ENCODE measurements at places on chromosomes 2 and 18.

DNA sequence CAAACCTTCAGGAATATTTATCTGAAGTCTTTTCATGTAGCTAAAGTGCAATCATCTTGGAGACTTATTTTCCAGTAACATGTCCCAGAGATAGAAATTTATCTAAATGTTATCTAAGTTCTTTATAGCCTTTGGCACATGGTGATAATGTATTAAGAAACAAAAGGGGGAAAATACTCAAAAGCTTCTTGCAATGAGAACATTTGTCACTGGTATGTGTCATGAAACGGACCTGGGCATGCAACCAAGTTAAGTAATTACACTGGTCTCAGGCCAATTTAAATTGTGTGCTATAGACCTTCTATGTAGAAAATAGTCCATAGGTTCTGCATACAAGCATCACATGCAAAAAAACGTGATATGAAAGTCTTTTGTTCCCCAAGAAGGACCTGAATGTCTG is 136.2 kb downstream of the SLC8A1 start:
- DNase-seq, result no peak

DNA sequence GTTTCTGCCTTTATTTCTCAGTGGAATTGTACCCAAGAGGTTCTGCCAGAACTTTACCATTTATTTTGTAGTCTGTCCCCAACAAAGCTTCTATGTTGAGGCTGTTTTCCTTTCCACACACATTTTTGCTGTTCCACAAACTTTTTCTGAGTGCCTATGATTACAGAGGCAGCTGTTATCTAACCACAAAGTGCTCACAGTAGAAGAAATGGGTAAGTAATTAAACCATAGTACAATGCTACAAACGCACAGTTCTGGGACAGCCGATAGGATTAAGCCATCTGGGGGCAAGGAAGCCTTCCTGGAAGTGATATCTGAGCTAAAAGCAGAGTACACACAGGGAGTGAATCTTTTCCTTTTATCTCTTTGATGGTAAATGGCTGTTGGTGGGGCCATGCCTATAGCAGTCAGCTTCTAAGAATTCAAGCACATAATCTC is 3.9 kb upstream of the MGAT4A start:
- DNase-seq, result no peak

DNA sequence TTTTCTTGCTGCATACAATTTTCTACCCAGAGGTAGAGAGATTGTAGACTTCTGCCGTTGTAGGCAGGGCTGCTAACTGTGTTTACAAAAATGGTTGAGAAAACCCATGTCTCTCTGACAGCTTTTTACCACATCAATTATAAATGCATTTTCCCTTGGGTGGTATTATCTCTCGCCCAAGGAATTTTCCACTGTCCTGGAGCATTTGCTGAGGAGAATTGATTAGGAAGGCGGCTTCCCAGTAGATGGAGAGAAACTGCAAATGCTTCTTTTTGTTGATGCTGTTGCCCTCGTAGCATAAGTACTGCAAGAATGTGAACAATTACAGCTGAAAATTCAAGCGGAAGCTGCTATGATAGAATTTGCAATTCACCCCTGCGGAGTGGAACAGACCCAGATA is 1007.7 kb upstream of the KLHL29 start:
- no peak for DNase-seq

GRCh38 chr18:58596265-58596681 is 32.6 kb downstream of the ALPK2 start:
- no peak for DNase-seq

DNA sequence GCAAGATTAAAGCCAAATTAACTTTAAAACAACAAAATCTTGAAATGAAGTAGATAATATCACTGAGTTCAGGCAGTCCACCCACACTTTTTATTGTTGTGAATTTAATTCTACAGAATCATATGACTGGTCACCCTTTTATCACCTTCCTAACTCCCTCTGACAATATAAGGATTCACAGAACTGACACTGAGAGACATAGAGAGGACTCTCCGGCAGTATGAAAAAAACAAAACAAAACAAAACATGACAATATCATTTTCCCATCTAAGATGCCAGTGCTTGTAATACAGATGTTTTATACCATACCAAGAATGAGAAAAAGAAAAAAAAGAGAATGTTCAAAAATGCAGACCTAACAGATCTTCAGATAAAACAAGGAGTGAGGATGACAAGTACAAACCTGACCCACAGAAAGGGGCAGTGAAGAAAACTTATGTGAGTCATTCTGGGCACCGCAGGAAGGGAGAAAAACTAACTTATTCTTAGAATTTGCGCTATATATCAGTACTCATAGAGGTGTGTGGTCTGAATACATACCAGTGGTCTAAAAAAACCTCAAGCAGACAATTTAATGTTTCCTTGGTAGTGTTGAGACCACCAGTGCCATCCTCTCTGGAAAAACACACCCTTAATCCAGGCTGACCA is 136.6 kb downstream of the ZAP70 start:
- DNase-seq, result peak; percentile 33

DNA sequence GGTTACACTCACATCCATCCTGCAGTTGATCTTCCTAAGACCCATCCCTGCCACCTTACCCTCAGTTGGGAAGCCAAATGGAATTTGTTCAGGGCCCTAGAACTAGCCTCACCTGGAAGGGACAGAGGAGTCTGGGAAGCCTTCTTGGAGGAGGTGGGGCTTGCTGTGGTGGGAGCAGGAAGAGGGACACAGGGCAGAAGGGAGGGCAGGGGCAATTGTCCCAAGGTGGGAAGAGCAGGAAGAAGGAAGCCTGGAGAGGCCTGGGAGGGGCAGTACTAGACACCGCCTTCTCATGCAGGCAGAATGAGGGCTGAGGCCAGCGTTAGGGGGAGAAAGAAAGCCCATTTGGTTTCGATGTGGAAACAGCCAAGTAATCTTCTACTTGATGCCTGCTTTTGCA is 34.1 kb upstream of the ASPRV1 start:
- no peak for DNase-seq

DNA sequence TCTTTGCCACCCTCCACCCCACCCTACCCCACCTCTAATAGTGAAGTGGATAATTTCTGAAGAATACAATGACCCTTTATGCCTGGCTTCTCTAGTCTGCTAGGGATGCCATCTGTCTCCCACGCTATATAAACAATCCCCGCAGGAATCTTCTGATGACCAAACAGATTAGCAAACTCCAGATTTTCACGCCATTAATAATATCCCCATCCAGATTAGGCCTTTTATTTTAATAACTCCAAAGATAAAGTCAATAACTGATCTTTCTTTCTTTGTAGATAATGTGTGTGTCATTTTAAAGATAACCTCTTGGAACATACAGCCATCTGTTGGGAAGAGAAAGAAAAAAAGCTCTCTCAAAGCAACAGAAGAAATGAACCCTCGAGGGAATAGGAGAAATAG is 47.9 kb upstream of the CCDC150 start:
- no peak for DNase-seq
